ENCODE measurements at places on chromosomes 12 and 14.

DNA sequence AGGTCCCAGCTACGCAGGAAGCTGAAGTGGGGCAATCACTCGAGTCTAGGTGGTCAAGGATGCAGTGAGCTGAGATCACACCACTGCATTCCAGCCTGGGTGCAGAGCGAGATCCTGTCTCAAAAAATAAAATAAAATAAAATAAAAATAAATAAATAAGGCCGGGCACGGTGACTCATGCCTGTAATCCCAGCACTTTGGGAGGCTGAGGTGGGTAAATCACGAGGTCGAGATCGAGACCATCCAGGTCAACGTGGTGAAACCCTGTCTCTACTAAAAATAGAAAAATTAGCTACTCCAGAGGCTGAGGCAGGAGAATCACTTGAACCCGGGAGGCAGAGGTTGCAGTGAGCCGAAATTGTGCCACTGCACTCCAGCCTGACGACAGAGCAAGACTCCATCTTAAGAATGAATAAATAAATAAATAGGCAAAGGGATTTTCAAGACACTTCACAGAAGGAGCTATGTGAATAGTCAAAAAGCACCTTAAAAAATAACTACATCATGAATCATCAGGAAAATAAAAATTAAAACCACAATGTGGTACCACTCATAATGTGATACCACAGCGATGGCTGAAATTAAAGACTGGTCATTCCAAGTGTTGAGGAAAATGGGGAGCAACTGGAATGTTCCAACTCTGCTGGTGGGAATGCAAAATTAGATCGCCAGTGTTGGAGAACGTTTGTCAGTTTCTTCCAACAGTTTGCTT, 92.9 kb upstream of the TBX3 start:
- DNase-seq: no peak

DNA sequence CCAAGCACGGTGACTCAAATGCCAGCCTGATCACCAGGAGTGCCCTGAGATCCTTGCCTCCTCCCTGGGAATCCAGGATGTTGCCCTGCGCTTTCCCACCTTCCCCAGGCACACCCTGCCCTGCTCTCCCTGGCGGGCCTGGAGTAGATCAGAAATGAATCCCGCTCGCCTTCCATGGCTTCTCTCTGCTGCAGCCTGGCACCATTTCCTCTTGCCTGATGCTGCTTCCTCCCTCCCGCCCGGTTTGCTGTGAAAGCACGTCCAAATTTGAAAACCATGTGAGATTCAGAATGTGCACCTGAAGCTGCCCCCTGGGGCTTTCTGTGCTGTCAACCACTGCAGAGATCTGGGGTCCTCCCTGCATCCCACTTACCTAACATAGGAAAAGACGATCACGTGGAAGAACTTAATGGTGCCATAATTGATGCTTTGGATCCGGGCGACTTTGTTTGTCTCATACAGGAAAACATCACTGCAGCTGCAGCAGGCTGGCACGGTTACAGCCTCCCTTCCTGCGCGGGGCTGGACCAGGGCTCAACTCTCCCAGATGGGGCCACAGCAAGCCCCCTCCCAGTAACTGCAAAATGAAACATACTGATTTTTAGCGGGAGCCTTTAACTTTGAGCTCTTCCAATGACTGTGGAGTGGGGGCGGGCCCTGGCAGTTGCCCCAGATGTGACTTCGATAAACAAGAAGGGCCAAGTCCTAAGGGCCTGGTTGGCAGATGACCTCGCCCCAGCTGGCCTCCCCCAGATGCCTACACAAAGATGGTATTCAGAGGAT, 24.9 kb upstream of the C12orf76 start:
- DNase-seq: no peak

- peak; percentile 88 for DNase-seq
Measured at GRCh38 chr12:9951026-9951675, 19.0 kb upstream of the CLEC2A start.

DNA sequence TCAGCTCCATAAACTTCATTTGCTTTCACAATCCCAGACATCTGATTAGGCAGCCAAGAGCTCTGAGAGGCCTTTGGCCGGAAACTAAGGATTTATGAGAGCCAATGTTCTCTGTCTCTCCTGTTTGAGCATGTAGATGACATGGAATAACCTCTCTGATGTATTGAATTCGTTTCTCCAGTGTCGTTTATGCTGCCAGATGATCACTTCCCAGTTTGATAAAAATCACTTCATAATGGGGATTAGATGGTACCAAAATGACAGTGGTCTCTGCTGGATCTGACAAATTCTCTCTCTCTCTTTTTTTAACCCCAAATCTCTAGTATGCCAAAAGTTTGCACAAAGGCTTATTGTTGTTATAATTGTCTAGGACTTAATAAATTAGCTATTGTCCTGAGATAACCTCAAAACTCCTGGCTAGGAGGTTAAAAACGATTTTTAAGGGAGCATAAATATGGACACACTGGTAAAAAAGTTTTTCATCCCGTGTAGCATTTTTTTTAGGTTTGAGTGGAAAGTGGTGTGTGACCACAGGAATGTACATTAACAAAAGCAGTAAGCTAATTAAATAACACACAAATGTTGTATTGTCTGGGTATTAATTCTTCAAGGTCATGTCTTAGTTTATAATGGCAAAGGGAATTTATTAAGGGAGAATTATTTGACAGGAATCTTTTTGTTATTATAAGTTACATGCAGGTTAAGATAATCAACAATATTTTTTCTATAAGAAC, 82.6 kb upstream of the USP44 start:
- DNase-seq: no peak

GRCh38 chr12:80059875-80060274, 39.5 kb upstream of the OTOGL start:
- no peak for DNase-seq

DNA sequence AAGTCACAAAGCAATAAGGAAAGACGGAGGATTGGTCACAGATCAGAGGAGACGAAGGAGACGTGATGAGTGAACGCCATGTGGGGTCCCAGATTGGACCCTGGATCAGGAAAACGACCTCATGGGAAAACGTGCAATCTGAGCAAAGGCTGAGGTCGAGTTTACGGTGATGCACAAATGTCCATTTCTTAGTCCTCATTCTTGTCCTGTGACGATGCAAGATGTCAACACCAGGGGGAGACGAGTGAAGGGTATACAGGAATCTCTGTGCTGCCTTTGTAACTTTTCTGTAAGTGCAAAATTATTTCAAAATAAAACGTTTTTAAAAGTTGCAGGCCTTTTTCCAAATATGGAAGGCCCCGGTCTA, 329.8 kb downstream of the MED13L start:
- no peak for DNase-seq

DNA sequence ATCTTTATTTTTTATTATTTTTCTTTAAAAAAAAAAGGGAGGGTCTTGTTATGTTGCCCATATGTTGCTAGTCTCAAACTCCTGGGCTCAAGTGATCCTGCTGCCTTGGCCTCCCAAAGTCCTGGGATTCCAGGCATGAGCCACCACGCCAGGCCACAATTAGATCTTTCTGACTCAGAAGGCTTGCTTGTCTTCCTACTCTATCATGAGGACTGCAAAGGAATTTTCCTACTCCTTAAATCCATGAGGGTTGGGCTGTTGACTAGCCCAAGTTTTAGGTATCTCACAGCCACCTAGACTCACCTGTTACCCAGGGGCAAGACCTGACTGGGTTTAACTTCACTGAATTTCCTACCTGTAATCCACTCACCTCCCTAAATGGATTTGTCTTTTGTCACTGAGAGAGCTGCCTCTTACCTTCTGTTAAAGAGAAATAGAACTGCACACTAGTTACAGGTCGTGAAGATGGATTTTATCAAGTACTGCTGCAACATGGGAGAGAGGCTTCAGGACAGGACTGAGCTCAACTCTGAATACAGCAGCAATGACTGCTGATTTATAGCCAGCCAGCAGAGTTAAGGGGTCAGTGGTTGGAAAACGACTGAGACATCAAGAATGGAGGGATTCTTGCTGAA, 72.3 kb downstream of the B4GALNT3 start:
- no peak for DNase-seq

GRCh38 chr12:58416236-58416635, 474.9 kb downstream of the ATP23 start:
- no peak for DNase-seq

GRCh38 chr12:96104566-96104965, 69.2 kb upstream of the LTA4H start:
- DNase-seq: peak; percentile 54

GRCh38 chr12:54147186-54147585, 41.6 kb downstream of the SMUG1 start:
- no peak for DNase-seq

- DNase-seq: no peak
Measured at GRCh38 chr12:111405859-111406473, at the start of gene SH2B3. Gene SH2B3 (plus strand): TSS chr12:111405923. CDS start chr12:111418146, 12,223 bp downstream.

DNA sequence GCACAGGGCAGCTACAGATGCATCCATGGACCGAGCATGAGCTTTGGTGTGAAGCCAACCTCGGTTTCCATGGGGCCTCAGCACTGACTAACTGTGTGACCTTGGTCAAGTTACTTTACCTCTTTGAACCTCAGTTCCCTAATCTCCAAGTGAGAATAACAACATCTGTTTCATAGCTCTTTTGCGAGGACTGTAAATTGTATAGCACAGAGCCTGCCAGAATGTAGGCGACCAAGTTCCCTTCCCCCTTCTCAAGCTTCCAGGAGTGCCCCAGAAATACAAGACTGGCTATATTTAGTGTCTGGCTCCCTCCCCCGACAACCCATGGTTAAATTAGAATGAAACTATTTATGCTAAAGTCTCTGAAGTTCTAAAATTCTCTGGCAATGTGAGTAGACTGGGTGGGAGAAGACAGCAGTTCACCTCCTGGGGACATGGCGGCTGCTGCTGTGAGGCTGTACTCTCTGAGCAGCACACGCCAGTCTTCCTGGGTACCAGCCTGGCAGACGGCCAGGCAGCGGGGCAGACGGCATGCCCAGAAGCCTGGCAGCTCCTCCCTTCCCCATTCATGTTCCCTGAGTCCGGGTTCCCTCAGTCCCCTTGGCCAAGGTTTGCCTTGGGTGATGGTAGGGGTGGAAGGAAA, 22.0 kb upstream of the TMED10 start:
- peak; percentile 39 for DNase-seq

GRCh38 chr12:92253301-92253700, 107.7 kb upstream of the BTG1 start:
- no peak for DNase-seq

GRCh38 chr12:24906141-24906540, 42.8 kb downstream of the BCAT1 start:
- DNase-seq: no peak

DNA sequence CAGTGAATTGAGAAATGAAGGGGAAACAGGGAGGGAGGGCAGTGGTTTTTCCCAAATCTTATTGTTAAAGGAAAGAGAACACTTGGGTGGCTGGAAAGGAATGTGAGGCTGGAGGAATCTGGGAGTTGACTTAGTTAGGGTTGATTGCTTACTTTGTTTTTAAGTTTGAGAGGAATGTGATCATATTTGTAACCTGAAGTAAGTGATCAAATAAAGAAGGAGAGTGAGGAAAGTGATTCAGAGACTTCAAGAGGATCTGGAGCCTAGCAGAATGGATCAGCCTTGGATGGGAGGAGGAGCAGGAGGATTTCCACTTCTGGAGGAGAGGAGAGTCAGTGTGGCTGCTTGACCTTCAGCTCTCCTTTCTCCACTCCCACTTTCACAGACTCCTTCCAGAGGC, 6.0 kb upstream of the LRP6 start:
- no peak for DNase-seq

DNA sequence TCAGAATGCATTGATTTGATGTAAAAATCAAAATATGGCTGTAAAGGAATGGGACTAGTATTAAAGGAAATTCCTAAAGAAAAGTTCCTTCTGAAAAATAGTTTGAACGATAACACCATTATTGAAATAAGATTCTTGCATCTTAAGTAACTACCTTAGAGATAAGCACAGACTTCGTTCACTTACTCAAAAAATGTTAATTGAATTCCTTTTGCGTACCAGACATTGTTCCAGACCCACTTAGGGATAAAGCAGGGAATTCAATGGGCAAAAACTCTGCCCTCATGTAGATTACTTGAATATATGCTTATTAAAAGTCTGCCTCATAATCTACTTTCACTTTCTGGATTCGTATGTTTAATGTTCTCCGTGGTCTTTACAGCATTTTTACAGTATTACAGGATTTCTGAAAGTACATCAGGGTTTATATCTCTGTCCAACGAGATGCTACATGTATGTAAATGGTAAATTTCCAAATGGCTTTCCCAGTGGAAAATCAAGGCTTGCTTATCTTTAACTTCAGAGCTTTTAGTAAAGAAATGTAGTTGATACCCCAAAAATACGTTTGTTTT, 213.7 kb downstream of the GXYLT1 start:
- no peak for DNase-seq

DNA sequence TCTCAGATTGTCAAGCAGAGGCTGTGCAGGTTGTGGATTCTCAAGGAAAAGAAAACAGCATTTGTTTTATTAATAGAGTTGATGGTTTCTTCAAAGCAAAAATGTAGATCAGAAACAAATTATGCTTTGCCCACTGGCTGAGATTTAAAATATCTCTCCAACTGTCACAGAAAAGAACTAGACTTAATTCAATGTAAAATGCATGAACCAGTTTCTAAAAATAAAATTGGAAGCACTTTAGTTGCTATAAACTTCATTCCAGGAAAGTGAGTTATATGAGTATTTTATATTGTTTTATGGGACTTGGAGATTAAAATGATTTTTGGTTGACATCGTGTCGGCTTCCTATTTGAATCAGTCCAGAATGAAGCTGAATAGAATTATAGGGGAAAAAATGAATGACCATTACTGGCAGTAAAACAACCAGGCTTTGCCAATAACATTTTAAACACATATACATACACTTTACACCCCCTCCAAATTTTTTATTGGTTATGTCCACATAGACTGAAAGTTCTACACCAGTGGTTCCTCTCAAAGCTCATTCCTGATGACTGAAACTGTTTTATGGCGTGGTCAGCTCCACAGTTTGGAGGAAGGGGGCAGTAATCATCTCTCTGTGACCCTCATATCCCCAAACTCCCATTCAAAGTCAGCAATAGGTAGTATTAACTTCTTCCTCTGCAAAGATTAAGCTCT, 55.5 kb upstream of the DAAM1 start:
- DNase-seq: no peak

DNA sequence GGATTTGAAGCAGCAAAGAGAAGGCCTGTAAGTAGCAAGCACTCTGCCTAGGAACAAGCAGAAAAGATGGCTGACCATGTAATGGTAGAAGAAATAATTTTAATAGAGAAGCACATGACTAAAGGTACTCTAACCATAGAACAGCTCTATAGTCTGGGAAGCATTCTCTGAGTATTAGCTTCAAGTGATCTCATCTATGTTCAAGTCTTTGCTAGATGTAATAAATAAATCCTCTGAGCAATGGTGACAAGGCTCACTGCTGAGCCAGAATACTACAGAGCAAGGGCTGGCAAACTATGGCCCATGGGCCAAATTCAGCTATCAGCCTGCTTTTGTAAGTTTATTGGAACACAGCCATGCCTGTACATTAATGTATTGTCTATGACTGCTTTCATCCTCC, 84.8 kb downstream of the PEBP1 start:
- DNase-seq: no peak

DNA sequence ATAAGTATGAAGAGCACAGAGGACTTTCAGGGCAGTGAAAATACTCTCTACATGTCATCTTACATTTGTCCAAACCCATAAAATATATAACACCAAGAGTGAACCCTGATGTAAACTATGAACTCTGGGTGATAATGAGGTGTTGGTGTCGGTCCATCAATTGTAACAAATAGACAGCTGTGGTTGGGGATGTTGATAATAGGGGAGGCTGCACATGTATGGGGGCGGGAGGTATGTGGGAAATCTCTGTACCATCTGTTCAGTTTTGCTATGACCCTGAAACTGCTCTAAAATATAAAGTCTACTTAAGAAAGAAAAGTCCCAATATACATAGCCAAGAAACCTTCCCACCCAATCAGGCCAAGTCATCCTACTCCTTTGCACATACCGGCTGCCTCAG, 88.5 kb downstream of the GPR135 start:
- DNase-seq: no peak

GRCh38 chr14:26775765-26776563, 178.1 kb upstream of the NOVA1 start:
- no peak for DNase-seq
